ENCODE measurements at places on chromosomes 7 and 10.

- DNase-seq = no peak
Measured at GRCh38 chr7:187227-187927, 5.0 kb upstream of the FAM20C start.

DNA sequence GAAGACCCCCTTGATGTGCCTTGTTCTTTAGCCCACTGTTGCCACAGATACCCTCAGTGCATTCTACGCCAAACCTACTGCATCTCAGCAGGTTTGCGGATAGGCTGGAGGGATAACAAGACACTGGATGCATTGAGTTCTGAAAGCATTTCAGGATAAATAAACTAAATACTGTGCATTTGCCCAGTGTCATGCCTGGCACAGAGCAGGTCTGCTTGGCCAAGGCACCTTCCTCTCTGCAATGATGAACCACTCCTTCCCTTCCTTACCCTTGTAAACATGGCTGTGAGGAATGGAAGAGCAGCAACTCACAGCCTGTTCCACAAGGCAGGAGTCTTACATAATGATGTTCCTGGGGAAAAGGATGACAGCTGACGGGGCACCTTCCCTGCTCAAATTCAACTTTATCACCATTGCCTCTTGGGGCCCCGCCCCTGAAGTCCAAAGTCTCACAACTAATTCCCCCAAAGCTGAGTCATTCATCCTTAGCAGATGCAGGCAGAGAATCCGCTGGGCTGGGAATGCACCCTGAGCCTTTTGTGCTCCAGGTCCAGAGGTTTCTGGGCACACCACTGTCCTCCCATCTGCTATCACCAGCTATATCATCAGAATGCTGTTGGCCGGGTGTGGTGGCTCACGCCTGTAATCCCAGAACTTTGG is 11.6 kb downstream of the DDX56 start:
- no peak for DNase-seq

GRCh38 chr10:121284936-121285335 is 313.3 kb downstream of the FGFR2 start:
- DNase-seq = no peak

- peak; percentile 66 for DNase-seq
Measured at GRCh38 chr7:102873470-102874165, 39.2 kb upstream of the LRRC17 start.

GRCh38 chr10:48231699-48232315 is 42.7 kb downstream of the FRMPD2 start:
- no peak for DNase-seq

DNA sequence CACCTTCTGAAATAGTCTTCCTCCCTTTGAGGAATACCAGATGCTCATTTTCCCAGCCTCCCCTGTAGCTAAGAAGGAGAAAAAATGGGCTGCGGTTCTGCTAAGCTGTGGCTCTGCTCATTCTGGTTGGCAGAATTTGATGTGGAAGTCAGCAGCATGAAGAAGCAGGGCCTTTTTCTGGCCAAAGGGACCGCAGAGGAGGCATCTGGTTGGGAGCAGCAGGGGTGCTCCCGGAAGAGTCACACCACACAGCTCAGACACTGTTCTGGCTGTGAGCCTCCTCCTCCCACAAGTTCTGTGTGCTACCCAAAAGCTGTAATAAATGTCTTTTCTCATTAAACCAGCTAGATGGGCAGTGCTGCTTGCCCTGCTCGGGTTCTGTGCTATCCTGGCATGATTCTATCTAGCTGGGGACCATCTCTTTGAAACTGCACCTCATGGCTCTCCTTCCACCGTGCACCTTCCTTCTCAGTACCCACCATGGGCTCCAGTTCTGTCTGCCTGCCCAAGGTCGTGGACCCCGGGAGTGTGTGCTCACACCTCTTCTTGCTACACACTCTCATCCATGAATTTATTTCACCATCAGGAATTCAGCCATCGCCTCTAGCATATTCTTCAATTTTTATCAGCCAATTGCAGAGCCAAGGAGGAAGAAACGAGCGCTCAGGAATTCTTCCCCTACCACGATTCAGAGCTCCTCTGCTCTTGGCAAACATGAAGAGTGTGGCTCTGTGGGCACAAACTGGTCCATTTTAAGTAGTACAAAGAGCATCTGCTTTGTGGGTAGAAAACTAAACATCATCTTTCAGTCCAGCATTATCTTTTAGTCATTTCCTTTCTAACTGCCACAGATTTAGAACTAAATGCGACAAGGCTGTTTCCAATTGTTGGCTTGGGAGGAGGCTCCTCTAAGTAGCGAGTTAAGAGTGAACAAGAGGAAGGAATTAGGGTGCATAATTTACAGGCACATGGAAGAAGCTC is 76.9 kb downstream of the FAM171A1 start:
- DNase-seq = no peak

Data from esophagus muscularis mucosa (tissue), 4 donors.